ENCODE measurements at places on chromosomes 1 and 21.

DNA sequence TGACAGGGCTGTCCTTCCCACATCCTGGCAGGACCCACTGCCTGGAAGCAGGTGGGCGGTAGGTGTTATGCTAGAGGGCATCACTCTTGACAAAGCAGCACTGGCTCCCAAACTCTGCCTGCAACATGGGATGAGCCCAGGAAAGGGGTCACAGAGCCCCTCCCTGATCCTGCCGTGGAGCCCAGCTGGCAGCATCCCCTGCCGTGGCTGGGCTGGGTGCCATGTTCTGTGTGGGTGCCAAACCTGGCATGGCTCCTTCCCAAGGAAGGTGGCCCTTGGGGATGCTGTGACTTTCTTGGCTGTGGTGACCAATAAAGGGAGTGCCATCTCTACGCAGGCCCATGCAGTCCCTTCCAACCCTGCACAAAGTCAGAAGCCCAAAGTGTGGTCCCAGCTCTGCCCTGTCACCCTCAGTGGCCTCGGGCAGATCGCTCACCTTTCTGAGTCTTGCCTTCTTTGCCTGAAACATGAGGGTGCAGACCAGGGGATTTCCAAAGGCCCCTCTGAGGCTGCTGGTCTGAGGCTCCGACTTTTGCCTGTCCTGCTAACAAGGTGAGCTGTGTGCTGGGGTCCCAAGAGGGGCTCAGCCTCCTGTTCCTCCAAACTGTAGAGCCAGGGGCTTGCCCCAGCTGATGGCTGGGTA is 6.0 kb downstream of the CDK18 start:
- no peak for DNase-seq

- no peak for DNase-seq
Measured at GRCh38 chr1:164557270-164557669, 1.7 kb upstream of the PBX1 start.

GRCh38 chr1:212255705-212256307 is 29.4 kb upstream of the PPP2R5A start:
- DNase-seq, result no peak

- DNase-seq, result no peak
Measured at GRCh38 chr1:241579434-241579833, 47.3 kb downstream of the KMO start.

DNA sequence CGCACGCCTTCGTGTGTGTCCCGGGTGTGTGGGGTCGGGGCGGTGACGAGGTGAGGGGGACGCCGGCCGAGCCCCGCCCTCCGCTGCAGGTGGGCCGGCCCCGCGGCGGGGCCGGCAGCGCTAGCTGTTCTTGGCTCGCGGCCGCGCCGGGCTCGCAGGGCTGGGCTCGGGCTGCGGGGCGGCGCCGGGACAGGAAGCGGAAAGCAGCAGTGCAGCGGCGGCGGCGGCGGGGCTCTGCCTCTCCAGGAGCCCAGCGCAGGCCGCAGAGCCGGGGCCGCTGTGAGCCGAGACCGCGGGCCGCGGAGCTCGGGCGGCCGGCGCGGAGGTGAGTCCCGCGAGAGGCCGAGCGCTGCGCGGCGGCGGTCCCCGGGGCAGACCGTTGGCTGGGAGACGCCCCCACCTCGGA is at the start of gene VANGL1:
Gene VANGL1 (plus strand): TSS at position 209 of the 406 bp plus-strand sequence. CDS start 9,444 bp downstream, outside the sequence.
- no peak for DNase-seq

- peak; percentile 36 for DNase-seq
Measured at GRCh38 chr1:54378157-54378873, 27.9 kb downstream of the SSBP3 start.

DNA sequence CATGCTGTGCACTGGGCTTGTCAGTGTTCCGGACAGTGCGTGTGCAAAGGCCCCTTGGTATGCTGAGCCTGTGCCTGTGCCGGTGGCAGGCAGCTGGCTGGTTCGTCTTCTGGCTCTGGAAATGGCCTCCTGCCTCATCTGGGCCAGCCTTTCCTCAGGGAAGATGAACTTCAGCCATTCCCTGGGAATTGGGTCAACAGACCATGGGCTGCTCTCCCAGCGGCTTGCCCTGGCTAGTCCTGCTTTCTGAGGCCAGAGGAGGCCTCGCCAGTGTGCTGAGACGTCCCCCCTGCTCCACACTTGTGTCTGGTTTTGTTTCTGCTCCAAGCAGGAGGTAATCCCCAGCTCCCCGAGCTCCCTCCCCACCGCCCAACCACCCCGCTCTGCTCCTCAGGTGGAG is 32.6 kb upstream of the RD3 start:
- DNase-seq, result peak; percentile 53

GRCh38 chr1:102970496-102971078 is 137.7 kb downstream of the COL11A1 start:
- DNase-seq, result no peak

DNA sequence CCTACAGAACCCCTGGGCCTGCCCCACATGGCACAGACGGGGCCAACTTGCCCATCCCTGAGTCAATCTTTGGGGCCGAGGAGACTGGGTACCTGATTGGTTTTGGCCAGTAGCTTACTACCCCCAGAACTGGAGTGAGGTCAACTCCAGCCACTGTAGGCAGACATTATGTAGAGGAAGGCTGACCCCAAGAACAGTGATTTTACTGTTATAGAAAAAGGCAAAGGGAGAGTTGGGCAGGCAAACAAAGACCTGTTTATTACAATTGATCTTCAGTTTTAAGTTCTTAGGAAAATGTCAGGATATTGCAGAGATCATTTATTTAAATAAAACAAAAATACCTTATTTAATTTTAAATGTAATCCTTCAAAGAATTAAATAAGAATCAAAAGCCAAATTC is 653.8 kb downstream of the NPHP4 start:
- DNase-seq, result no peak

- no peak for DNase-seq
Measured at GRCh38 chr1:189175889-189176288, 1301.8 kb downstream of the BRINP3 start.

GRCh38 chr1:8493916-8494540 is 176.1 kb downstream of the SLC45A1 start:
- no peak for DNase-seq

DNA sequence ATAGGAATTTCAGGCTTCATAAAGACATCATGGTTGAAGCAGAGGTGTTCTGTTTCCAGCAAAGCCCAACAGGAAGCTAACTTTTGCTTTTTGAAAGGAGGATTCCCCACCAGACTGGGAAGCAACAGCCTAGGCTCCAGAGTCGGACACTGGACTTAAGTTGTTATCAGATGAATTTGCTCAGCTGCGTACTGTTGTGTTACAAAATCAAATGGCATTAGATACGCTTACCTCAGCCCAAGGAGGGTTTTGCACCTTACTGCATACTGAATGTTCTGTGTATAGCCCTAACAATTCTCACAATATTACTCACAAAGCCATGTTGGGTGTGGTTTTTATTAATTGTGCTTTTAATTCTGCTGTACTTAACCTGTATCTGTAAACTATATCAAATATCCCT is 547 bp upstream of the CHIA start:
- no peak for DNase-seq

GRCh38 chr1:188668083-188668482 is 1809.6 kb downstream of the BRINP3 start:
- DNase-seq, result no peak

DNA sequence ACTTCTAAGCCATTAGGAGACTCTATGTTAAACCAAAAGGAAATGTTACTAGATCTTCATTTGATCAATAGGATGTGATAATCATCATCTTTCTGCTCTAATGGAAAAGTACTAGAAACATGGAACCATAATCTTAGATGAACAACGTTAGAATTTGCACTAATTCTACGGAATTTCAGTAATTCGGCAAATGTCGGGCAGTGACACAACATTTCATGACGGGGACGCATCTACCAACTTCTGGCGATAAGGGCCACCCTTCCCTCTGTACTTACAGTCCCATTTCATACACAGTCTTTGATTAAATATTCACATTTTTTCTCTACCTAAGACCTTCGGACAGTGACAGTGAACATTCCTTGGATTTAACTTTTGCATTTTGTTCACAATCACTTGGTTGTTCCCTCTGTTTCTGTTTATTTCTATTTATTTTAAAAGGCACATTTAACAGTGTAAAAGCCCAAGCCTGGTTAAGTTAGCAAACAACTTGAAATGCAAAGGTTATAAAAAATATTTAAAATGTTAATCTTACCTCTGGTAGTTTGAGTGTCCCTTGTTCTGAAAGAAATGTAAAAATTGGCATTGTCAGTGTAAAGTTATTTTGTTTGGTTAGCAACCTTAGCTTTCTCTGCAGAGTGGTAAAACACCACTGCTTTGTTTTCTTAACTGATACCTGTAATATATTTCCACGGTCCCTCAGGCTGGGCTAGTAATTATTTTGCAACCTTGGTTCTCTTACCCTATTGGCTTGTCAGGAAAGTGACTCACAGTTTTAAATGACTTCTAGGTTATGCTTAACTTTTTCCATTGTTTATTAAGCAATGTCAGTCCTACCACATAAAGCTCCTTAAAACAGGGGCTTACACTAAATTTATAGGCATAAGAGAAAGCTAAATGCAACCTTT is 276.9 kb downstream of the VAV3 start:
- no peak for DNase-seq

GRCh38 chr1:36771660-36772284 is 262.5 kb downstream of the GRIK3 start:
- DNase-seq, result no peak

DNA sequence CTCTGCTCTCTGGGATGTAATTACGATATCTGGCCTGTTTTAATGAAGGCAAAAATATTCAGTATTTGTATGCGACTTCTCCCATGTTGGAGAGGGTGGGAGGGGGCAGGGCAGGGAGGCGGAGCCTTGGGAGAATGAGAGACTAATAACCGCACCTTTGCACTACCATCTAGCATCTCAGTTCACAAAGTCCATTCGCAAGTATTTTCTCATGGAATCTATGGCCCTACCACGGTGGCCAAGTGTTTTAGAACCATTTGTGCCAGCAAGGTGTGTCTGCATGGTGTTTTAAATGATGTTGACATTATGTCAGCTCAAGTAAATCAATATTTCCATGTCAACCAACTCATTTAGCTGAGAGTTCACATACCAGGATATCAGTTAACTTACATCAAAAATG is 14.3 kb upstream of the BLACAT1 start:
- no peak for DNase-seq

Measured in substantia nigra (tissue), 51 donors.